ENCODE measurements at places on chromosomes 16 and 17.

GRCh38 chr17:76124582-76125390 is 16.3 kb downstream of the FOXJ1 start:
- DNase-seq = no peak

DNA sequence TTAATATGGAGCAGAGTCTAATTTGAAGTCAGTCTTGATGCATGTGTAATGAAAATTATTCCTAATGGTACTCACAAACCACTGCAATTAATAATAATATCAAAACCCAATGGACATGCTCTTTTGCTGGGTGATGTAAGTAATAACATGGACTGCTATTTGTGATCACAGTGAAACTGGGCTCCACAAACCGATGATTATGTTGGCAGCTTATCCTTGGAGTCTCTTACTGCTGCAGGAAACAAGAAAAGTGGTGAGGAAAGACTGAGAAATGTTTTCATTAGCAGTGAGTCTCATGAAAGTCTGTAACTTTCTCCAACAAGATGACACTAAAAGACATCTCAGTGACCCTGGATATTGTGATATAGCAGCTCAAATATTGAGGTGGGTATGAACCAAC is 45.2 kb downstream of the TMEM100 start:
- no peak for DNase-seq

DNA sequence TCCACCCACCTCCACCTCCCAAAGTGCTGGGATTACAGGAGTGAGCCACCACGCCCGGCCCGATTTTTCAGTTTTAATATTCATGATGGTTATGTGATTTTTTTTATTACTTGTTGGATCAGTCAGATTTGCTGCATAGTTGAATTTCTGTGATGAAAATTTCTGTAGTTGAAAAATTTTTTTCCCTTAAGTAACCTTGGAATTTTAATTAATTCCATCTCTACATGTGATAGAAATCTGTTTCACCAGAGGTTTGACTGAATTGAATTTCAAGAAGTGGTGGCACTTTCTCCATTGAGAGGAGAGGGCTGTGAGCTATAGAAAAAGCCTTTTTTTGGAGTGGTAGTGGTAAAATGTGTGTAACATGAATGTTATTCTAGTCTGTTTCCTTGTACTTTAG is 24.7 kb downstream of the WIPF2 start:
- no peak for DNase-seq

DNA sequence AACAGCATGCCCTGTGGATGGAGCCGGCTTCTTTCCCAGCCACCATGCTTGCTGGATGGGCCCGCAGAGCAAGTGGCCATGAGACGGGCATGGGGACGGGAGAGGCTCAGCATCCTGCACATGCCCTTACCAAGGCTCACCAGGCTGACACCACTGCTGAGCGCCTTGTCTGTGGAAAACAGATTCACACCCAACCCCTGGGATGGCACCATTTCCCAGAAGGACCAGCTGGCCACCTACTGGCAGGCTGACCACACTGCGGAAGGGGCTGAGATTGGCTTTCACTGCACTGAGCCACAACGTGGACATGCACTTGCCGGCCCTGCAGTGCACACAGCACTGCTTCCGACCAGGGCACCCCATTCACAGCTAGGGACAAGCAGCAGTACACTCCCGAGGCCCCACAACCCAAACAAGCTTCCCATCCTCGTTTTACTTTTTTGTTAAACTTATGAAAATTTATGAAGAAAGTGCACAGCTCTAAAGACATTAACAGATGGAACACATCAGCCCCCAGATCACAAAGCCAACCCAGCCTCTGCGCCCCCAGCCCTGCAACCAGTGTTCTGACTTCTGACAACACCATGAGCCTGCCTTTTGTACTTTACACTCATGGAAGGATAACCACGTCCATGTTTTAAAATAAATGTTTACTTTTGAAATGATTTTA is 13.9 kb upstream of the KRTAP17-1 start:
- DNase-seq = no peak
